ENCODE measurements at places on chromosomes 1 and 21. TPM values are rescaled to one million over a fixed set of nuclear protein-coding genes. Genes with fewer than 3 reads are reported as not detected.

GRCh38 chr1:54285815-54286345 lies 85.9 kb downstream of the MRPL37 start:
- no peaks in the 10 kb centered on the region for H3K36me3 ChIP-seq
- no peaks in the 10 kb centered on the region for H3K27me3 ChIP-seq
- H3K4me1 ChIP-seq: peaks cover 88% of the 10 kb centered on the region
- H3K4me3 ChIP-seq: peak overlapping the region; percentile 52
- no peak overlapping the region for H3K27ac ChIP-seq

DNA sequence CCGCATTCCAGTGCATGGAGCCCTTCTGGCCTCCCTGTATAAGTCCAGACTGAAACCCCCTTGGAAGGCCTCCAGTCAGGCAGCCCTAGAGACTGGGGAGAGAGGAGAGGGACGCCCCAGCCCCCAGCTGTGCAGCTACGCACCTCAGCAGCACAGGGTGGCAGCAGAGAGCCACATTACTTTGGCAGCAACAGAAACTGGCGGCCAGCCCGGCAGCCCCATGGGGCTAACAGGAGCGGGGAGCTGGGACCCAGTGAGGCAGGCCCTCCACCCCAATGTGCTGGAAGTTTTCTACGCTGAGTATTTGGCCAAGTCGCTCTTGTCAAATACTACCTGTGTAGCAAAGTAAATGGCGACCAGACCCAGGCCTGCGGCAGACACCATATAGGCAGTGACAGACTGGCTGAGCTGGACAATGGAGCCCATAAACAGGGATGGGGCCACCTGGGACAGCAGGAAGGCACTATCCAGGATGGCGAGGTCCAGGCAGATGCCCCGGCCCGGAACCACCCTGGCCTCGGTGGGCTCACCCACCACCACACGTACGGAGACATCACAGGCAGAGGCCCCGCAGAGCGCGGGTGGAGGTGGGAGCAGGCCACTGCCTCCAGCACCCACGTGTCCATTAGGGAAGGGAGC lies 21.2 kb downstream of the SLC45A3 start:
- H3K27ac ChIP-seq: no peak overlapping the region
- DNase-seq: peak; percentile 48
- no peaks in the 10 kb centered on the region for H3K27me3 ChIP-seq
- H3K4me3 ChIP-seq: no peak overlapping the region

DNA sequence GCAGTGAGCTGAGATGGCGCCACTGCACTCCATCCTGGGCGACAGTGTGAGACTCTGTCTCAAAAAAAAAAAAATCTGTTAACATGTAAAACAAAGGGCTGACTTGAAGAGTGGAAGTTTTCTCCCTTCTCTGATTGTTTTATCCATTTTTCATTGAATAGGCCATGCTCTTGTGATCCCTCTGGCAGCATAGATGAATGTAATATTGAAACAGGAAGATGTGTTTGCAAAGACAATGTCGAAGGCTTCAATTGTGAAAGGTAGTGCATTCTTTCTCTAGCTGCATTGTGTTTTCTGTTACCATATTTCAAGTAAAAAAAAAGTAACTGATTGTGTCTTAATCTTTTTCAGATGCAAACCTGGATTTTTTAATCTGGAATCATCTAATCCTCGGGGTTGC lies 69.6 kb upstream of the LAMC2 start:
- no peaks in the 10 kb centered on the region for H3K4me1 ChIP-seq
- H3K36me3 ChIP-seq: no peaks in the 10 kb centered on the region
- DNase-seq: no peak
- no peaks in the 10 kb centered on the region for H3K27me3 ChIP-seq

FGR gene
- 49.6 TPM for polyA plus RNA-seq

AGO4 gene
- polyA plus RNA-seq: 14.6 TPM

Data from CD8-positive, alpha-beta memory T cell (primary cell).